Hippocampal formation (tissue), 2 donors: ENCODE measurements at places on chromosomes 16 and 17.

- peak; percentile 90 for DNase-seq
Observed at GRCh38 chr16:31713071-31713944, 160.3 kb upstream of the ZNF267 start.

DNA sequence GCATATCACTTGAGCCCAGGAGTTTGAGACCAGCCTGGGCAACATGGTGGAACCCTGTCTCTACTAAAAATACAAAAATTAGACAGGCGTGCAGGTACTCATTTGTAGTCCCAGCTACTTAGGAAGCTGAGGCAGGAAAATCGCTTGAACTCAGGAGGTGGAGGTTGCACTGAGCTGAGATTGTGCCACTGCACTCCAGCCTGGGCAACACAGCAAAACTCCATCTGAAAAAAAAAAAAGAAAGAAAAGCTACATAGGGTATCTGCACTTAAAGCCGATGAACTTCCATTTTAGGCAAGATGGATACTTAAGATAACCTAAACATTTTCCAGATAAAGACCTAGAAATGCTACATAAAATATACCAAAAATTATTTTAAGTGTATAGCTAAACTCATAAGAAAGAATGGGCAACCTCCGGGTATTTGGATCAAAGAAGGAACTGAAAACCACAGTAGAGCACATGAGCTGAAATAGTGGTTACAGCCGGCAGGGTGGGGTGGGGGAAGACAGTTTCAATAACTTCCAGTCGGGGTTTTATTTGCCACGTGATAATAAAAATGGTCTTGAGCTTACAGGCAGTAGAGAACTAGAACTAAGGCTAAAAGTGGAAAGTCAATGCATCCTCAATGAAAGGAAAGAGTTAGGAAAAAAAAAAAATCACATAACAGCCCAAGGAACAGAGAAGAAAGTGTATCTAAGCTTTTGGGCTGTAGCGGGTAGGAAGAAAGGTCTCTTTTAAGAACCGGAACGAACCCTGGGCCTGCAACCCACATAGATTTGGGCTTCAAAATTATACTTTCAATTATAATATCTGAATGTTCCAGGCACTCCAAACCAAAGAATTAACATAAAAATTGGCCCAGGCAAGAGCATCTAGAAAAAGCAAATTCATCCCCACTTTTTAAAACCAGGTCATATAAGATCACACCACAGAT is 53.1 kb downstream of the CFDP1 start:
- no peak for DNase-seq

- DNase-seq, result no peak
Observed at GRCh38 chr16:25692742-25693508, 1.2 kb downstream of the HS3ST4 start.

GRCh38 chr17:42247734-42248133 is 28.5 kb downstream of the STAT5B start:
- DNase-seq, result no peak

DNA sequence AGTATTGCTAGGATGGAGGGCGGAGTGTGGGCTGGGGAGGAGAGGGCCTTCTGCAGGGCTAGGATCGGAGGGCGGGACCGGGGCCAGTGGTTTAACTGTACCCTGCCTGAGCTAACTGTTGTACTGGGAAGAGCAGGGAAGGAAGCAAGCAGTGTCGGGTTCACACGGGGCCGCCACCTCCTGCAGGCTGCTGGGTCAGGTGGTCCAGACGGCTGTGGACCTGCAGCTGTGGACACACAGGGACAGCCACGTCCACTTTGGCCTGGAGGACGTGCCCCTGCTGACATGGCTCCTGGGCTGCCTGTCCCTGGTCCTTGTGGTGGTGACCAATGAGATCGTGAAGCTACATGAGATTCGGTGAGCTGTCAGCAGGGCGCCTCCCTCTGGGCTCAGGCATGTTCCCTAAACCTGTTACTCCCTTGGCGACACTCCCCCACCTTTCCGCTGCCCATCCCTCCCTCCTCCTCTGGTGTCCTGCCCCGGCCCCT is 16.6 kb downstream of the CASKIN2 start:
- no peak for DNase-seq

DNA sequence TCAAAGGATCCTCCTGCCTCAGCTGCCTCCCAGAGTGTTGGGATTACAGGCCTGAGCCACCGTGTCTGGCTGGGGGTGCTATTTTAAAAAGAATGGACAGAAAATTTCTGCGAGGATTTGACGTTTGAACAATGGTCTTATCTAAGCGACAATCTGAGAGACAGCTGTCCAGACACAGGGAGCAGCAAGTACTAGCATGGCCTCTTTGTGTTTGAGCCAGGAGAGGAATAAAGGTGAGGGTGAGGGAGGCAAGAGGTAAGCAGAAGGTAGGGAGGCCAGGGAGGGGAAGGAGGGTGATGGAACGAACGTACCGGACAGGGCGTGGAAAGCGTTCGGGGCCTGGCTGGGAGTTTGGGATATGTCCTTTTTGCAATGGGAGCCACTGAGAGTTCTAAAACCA is 59.2 kb downstream of the PITPNC1 start:
- DNase-seq, result no peak

- DNase-seq, result no peak
Observed at GRCh38 chr16:25481636-25482035, 210.1 kb upstream of the HS3ST4 start.

DNA sequence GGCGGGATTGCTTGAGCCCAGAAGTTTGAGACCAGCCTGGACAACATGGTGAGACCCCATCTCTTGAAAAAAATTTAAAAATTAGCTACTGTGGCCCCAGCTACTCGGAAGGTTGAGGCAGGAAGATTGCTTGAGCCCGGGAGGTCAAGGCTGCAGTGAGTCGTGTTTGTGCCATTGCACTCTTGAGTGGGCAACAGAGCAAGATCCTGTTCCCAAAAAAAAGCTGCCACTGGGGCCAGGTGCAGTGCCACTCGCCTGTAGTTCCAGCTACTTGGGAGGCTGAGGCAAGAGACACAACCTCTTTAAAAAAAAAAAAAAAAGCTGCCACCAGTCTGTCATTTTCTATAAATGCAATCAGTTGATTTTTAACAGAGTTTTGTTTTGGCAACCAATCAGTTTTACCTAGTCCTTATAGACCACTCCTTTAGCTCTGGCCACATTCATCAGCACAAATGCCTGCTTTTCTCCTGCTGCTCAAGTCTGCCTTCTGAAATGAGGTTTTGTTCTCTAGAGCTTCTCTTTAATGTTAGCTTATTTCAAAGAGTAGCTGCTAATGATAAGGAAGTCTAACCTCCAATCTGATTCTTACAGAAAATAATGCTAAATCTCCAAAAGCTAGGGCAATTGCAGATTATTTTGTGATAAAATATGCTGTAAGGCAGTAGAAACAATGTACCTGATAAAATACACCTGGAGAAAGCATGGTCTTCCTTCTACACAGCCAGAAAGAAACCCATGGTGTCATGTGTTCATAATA is 64.8 kb downstream of the TUBD1 start:
- DNase-seq, result no peak

GRCh38 chr17:33233811-33234177 is 59.3 kb downstream of the ASIC2 start:
- DNase-seq, result no peak

DNA sequence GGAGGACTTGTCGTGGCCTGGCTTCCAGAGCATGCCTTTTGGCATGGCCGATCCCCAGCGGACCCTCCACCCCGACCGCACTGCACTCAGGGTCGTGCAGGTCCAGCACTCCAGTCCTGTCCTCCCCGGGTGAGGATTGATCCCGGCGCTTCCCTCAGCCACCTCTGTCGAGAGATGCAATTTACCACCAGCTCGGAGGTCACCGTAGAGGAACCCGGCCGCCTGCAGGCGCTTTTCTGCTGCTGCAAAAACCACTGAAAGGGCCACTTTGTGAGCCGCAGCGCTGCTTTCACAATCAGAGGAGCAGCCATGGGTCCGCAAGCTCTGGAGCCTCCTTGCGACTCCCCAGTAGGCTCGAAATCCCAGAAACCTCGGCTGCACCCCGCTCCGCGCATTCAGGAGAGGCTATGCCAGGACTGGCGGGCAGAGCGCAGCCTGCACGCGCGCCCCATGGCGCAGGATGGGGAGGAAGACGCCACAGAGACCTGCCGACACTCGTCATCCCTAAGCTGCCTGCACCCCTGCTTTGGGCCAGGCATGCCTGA is 134.2 kb downstream of the HS3ST2 start:
- DNase-seq, result no peak

GRCh38 chr17:37698911-37699255 is 46.0 kb downstream of the HNF1B start:
- DNase-seq, result no peak

GRCh38 chr16:53843084-53843483 is 139.1 kb downstream of the FTO start:
- DNase-seq, result no peak

- DNase-seq, result no peak
Observed at GRCh38 chr16:87593710-87594258, 8.5 kb upstream of the JPH3 start.

DNA sequence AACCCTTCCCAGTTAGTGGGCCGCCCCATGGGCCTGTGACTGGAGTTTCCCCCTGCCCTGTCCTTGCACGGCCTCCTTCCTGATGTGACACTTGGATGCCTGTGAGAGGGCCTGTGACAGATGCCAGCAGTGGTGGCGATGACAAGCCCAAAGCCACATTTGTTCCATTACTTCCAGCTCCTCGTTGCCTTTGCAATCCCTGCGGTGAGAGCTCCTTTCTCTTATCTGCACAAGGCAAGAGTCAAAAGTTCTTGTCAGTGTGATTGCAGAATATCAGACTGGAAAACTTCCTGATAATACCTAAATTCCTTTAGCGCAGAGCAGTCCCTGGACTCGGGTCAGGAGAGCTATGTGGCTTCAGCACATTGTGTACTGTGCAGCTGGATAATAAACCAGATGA is 54.4 kb upstream of the ARHGAP44 start:
- DNase-seq, result no peak

DNA sequence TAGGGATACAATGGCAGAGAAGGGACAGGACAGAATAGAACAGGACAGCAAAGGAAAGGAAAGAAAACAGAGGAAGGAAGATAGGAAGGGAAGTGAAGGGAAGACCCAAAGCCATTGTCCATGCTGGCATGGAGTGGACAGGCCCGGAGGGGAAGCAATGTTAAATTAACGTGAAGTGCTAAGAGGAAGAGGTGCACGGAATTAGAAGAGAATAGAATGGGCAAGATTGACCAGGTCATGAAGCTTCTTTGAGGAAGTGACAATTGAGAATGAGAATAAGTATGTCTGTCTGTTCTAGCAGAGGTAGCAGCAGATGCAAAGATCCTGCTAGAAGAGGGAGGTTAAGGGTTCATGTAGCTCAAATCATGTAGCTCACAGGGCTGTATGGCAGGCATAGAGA is 117.2 kb downstream of the MAF start:
- DNase-seq, result no peak

GRCh38 chr16:85761861-85762260 is 11.0 kb upstream of the C16orf74 start:
- DNase-seq, result no peak

DNA sequence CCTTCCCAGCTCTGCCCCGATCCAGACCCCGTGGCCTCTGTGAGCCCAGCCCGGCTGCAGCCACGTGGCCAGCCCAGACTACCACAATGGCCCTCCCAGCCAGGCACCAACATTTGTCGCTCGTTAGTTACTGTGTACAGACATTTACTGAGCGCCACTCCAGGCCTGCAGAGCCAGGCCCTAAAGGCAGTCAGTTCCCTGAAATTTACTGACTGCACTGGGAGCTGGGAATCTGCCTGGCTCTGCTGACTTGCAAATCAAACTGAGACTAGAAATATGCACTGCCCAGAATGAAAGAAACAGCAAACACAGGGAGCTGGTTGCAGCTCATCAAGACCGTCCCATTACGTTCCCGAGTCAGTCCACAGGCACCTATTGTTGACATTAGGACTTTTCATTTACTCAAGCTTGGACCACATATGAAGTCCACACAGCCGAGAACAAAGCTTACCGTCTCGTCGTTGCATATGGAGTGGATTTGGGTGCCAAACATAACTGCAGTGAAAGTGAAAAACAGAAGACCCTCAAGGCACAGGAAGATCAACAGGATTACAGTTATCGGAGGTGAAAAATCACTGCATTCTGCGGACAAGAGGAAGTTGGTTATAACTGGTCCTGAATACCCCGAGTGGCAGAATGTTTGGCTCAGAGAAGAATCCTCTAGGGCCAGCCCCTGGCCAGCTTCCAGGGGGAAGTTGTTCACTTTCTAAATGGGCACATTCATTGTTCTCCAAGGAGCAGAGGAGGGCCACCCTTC is 34.5 kb downstream of the ZDHHC7 start:
- DNase-seq, result no peak

- peak; percentile 13 for DNase-seq
Observed at GRCh38 chr17:50272711-50273653, 1.3 kb upstream of the TMEM92 start.

GRCh38 chr17:46136820-46137219 is 56.4 kb downstream of the KANSL1 start:
- no peak for DNase-seq

DNA sequence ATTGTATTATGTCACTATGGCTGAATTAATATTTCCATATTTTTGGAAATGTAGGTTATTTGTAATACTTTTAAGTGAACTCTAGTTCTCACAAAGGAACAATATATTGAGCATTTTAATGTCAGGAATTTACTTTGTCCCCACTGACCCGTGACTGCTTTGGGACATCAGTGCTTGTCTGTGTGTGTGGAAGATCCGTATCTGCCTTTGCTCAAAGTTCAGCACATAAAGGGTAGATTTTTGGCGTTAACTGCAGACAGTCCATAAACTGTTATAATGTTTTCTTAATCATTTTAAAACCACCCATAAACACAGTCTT is 39.3 kb upstream of the AQP8 start:
- DNase-seq, result no peak

DNA sequence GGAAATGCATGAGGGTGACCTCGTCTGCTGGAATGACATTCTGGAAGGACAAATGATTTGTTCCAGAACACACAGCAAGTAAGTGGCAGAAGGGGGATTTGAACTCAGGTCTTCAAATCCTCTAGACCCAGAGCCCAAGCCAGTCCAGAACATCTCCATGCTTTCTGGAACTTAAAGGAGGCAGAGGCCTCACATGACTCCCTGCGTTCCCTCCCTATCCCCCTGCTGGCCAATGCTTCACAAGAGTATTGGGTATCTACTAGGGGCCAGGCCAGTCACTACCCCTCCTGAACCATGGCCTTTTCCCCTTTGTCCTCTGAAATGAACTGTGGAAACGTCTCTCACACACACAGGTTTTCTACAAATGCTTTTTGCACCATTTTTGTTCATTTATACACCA is 7.6 kb upstream of the BEAN1 start:
- DNase-seq, result no peak
